ENCODE measurements at places on chromosomes 7 and 10. TPM values are rescaled to one million over a fixed set of nuclear protein-coding genes. Genes with fewer than 3 reads are reported as not detected.

GRID1 gene
- not detected for total RNA-seq

PKD1L1 gene
- total RNA-seq: 2.1 TPM

HGF gene
- total RNA-seq: 5.1 TPM

EGFR gene
- 3.6 TPM for total RNA-seq

LUC7L2 gene
- total RNA-seq: 47.8 TPM

KIF5B gene
- total RNA-seq: 145 TPM

SFTPA1 gene
- not detected for total RNA-seq

CCDC3 gene
- total RNA-seq: 0.66 TPM

CISD1 gene
- 50.8 TPM for total RNA-seq

HOXA11 gene
- not detected for total RNA-seq

OR9A2 gene
- not detected for total RNA-seq

TMEM176A gene
- total RNA-seq: not detected

ANKRD61 gene
- total RNA-seq: 0.07 TPM

HOXA5 gene
- total RNA-seq: 13.1 TPM

ABCC2 gene
- 0.99 TPM for total RNA-seq

CHRM2 gene
- total RNA-seq: not detected

GATAD1 gene
- 16.0 TPM for total RNA-seq

GPRIN2 gene
- total RNA-seq: not detected

ZSCAN21 gene
- 7.0 TPM for total RNA-seq

NME8 gene
- total RNA-seq: not detected

EEPD1 gene
- 0.33 TPM for total RNA-seq

KRIT1 gene
- 44.0 TPM for total RNA-seq

SORBS1 gene
- total RNA-seq: 3.9 TPM

UNC5B gene
- total RNA-seq: 8.0 TPM

ARL5B gene
- total RNA-seq: 19.5 TPM

NPC1L1 gene
- not detected for total RNA-seq

RELN gene
- 7.9 TPM for total RNA-seq

CHN2 gene
- total RNA-seq: 0.78 TPM

BHLHA15 gene
- total RNA-seq: 1.8 TPM

NUTM2A gene
- total RNA-seq: 0.07 TPM

UNCX gene
- not detected for total RNA-seq
